Endodermal cell (in vitro differentiated cells): ENCODE measurements at places on chromosomes 1 and 21. TPM values are rescaled to one million over a fixed set of nuclear protein-coding genes. Genes with fewer than 3 reads are reported as not detected.
A peak's percentile ranks its signal among the peaks of the same experiment; 100 is the strongest.

DNA sequence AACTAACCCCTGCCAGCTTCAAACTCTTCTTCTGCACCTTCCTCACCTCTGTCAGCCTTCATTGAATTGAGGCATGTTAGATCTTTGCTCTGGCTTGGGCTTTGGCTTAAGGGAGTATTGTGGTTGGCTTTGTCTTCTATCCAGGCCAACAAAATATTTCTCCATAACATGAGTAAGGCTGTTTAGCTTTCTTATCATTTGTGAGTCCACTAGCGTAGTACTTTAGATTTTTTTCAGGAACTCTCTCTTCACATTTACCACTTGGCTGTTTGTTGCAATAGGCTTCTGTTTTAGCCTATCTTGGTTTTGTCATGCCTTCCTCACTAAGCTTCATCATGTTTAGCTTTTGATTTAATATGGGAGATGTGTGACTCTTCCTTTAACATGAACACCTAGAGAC, 417.5 kb downstream of the NCAM2 start:
- no peaks in the 10 kb centered on the region for H3K27me3 ChIP-seq
- DNase-seq, result no peak
- no peaks in the 10 kb centered on the region for H3K36me3 ChIP-seq
- H3K27ac ChIP-seq, result no peak overlapping the region
- no peaks in the 10 kb centered on the region for H3K4me1 ChIP-seq

- H3K4me3 ChIP-seq, result no peak overlapping the region
- DNase-seq, result no peak
- H3K27ac ChIP-seq, result no peak overlapping the region
Observed at GRCh38 chr1:206495011-206495461, 12.3 kb upstream of the RASSF5 start.

- no peak overlapping the region for H3K4me3 ChIP-seq
- H3K4me1 ChIP-seq, result no peaks in the 10 kb centered on the region
- no peaks in the 10 kb centered on the region for H3K36me3 ChIP-seq
- no peak for DNase-seq
Observed at GRCh38 chr1:119467219-119467618, 39.8 kb upstream of the HSD3B1 start.

The CFAP107 gene
- not detected in 3 replicates for total RNA-seq

- H3K36me3 ChIP-seq, result no peaks in the 10 kb centered on the region
- no peak overlapping the region for H3K27ac ChIP-seq
- no peak overlapping the region for H3K4me3 ChIP-seq
Observed at GRCh38 chr1:188089461-188089860, 1260.7 kb downstream of the PLA2G4A start.

The CALML6 gene
- total RNA-seq, result 0.75 and 1.4 TPM in 2 replicates

The OR2T35 gene
- not detected in 3 replicates for total RNA-seq

The FCRL4 gene
- not detected in 2 replicates for total RNA-seq

The OR14K1 gene
- total RNA-seq, result 0.29 TPM in 1 of 2 replicates, not detected in the other

DNA sequence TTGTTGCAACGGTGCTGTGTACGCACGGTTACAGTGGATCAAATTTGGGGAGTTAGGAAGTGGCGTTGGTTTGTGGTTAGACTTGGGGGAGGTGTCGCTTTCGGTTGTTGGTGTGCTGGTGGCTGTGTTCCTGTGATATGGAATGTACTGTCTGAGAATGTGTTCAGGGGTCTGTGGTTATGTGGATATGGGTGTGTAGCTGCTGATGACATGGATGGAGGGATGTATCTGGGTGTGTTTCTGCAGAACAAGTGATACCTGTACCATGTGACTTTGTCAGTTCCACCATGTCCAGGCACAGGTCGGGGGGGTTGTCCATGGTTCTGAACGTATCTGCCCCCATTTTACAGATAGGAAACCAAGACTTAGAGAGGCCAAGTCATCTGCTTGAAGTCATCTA, 22.7 kb downstream of the PAX7 start:
- H3K27me3 ChIP-seq, result peaks cover 95% of the 10 kb centered on the region
- H3K36me3 ChIP-seq, result no peaks in the 10 kb centered on the region
- DNase-seq, result no peak
- no peak overlapping the region for H3K4me3 ChIP-seq

- no peaks in the 10 kb centered on the region for H3K27me3 ChIP-seq
- no peak for DNase-seq
- no peaks in the 10 kb centered on the region for H3K36me3 ChIP-seq
- H3K4me1 ChIP-seq, result peaks cover 4% of the 10 kb centered on the region
- no peak overlapping the region for H3K27ac ChIP-seq
- no peak overlapping the region for H3K4me3 ChIP-seq
Observed at GRCh38 chr21:42607102-42607501, 46.3 kb upstream of the PDE9A start.

The KLF18 gene
- not detected in 2 replicates for total RNA-seq

DNA sequence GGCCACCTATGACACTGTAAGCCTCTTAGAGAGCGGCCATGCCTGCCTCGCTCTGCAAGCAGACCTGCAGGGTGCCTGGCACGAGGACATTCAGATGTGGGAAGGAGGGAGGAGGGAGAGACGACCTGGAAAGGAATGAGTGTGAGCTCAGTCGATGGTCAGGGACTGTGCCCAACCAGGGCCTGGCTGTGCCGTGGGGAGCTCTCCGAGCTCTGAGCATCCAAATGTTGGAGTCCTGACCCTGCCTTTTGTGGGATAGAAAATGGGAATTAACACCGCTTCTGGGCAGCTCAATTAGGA, 7.3 kb downstream of the CSTB start:
- no peak overlapping the region for H3K27ac ChIP-seq
- no peak overlapping the region for H3K4me3 ChIP-seq
- H3K4me1 ChIP-seq, result no peaks in the 10 kb centered on the region
- peaks cover 13% of the 10 kb centered on the region for H3K36me3 ChIP-seq
- no peaks in the 10 kb centered on the region for H3K27me3 ChIP-seq

GRCh38 chr21:45421071-45421845, 16.3 kb downstream of the COL18A1 start:
- peaks cover 22% of the 10 kb centered on the region for H3K36me3 ChIP-seq
- peak; percentile 45 for DNase-seq
- no peaks in the 10 kb centered on the region for H3K27me3 ChIP-seq
- peak overlapping the region; percentile 73 for H3K27ac ChIP-seq

DNA sequence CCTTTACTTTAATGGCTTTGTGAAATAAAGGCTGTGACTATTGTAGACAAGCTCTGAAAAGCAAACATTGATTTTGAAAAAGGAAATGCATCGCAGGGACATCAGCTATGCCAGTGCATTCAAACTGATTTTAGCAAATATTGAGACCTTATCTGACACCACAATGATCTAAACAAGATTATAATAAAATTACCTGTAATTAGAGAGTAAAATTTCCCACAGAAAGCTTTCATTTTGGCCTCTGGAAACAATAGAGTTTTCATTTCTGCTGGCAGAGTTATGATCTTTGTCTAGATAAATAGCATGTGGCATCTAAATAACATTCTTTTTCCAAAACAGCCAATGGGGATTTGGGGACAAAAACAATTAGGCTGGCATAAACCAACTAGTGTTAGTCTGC, 650.4 kb upstream of the PRMT6 start:
- no peak for DNase-seq
- no peaks in the 10 kb centered on the region for H3K27me3 ChIP-seq
- no peak overlapping the region for H3K27ac ChIP-seq
- no peaks in the 10 kb centered on the region for H3K36me3 ChIP-seq
- peaks cover 22% of the 10 kb centered on the region for H3K4me1 ChIP-seq
